Body of pancreas (tissue), 4 donors: ENCODE measurements at places on chromosomes 11 and 22.

GRCh38 chr22:48574776-48575617 is 1252.7 kb downstream of the BRD1 start:
- peak; percentile 65 for DNase-seq

- no peak for DNase-seq
These were observed 228.1 kb downstream of the MN1 start for GRCh38 chr22:27573280-27574001.

GRCh38 chr11:90532125-90532524 is 309.3 kb upstream of the CHORDC1 start:
- DNase-seq: no peak

DNA sequence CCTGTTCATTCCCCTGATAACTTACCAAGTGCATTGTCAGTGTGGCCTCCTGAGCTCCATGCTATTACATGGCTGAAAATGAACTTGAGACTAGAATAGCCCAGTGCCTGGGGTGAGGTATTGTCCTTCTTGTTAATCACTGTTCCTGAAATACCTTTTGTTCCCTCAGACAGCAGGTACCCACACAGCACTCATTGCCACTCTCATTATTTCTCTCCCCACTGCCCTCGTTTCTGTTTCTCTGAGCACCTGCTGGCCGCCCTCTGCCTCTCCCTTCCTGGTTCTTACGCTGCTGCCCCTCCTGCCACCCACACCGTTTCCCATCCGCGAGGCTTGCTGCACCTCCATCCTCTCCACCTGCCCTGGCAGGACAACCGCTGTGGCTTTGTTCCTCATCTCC is 36.9 kb upstream of the RAB1B start:
- DNase-seq: no peak

DNA sequence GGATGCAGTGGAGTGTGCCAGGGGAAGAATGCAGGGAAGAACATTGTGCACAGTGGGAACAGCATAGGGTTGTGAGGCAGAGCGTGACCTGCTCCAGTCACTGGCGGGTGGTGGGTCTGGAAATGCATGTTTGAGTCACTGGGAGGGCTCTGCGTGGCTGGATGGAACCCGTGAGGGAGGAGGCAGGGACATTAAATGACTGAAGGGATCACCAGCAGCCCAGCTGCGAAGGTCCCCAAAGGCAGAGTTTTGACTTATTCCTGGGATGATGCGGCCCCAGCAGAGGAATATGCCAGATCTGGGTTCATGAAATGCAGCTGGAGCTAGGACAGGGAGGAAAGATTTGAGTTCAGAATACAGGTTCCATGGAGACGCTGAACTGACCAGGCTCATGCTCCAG is 104.0 kb upstream of the FGF3 start:
- DNase-seq: no peak

- peak; percentile 98 for DNase-seq
These were observed at the start of gene SMTN for GRCh38 chr22:31080848-31081649. SMTN (plus strand) TSS chr22:31081318; CDS start chr22:31083259, 1,941 bp downstream.

DNA sequence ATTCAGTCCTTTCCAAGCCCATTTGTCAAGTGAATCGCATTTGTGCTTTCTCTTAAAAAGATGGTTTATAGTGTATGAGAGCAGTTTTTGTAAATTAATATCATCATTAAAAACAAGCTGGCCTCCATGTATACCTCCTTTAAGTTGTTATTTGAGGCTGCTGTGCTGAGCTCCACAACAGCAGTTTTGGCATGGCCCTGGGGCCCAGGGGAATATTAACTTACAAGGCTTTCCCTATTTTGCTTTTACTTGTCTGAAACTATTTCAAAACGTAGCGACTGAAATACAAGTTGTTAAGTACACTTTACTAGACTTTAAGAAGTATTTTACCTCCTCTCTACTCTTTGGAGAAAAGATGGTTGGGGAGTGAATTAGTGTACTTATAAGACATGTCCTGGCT is 4.9 kb upstream of the BARX2 start:
- DNase-seq: no peak

- DNase-seq: no peak
These were observed 475.1 kb upstream of the LARGE1 start for GRCh38 chr22:34395370-34395769.

- DNase-seq: no peak
These were observed 4.1 kb downstream of the PITPNM1 start for GRCh38 chr11:67500831-67501715.

GRCh38 chr11:36564376-36565030 is 3.3 kb upstream of the RAG1 start:
- DNase-seq: peak; percentile 66

DNA sequence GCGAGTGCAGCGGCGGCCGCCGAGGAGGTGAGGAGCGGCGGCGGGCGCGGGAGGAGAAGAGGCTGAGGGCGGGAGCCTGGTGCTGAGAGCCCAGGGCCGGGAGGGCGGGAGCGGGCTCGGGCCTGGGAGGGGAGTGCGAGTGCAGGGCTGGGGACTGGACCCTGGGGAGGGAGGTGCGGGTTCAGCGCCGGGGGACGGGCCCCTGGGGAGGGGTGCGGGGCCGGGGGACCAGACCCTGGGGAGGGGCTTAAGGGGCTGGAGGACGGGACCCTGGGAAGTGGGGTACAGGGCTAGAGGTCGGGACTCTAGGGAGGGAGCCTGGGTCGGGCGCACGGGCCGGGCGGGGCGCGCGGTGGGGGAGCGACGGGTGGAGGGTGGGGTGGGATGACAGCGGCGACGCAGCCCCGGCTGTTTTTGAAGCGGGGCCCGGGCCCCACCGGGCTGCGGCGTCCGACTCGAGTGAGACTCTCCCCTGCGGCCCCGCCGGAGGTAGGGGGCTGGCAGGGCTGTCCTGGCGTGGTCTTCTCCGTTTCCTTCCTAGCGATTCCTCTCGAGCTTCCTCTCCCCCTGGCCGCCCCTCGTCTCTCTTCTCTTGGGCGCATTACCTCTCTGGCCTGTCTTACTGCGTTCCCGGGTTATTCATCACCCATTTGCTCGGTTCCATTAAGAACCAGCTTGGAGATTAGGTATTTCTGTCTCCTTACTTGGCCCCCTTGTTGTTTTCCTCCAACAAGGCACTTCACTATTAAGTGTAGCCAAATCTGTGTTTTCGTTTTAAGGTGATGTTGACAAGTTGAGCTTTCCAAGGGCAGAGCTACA is 754 bp downstream of the NUP50 start:
- DNase-seq: peak; percentile 41

DNA sequence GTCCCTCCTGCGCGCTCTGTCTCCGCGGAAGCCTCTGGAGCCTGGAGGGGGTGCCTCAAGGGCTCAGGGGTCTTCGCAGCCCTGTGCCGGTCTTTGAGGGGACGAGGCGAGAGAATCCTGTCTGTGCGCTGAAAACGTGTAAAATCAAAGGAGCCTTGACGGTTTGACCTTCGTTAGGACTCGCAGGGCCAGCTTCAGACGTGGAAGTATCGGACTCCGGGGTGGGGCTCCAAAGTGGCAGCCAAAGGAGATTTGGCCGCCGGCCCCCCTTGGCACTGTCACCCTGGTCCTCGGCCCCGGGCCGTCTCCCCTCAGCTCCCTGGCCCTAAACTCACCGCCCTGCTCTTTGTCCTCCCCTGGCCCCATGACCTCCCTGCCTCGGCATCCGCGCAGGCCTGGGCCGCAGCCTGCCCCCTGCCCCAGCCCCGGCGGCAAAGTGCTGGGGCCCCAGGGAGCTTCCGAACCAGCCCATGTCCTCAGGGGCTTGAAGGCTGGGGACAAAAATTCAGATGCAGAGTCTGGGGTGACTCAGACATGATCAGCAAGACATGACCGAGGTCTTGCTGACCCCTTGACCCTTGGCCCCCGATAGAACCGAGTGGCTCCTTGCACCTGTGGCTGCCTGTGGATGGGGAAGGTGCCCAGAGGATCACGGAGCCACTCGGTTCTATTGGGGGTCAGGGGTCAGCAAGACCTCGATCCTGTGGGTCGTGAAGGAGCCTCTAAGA is 6.9 kb upstream of the PHRF1 start:
- DNase-seq: no peak

DNA sequence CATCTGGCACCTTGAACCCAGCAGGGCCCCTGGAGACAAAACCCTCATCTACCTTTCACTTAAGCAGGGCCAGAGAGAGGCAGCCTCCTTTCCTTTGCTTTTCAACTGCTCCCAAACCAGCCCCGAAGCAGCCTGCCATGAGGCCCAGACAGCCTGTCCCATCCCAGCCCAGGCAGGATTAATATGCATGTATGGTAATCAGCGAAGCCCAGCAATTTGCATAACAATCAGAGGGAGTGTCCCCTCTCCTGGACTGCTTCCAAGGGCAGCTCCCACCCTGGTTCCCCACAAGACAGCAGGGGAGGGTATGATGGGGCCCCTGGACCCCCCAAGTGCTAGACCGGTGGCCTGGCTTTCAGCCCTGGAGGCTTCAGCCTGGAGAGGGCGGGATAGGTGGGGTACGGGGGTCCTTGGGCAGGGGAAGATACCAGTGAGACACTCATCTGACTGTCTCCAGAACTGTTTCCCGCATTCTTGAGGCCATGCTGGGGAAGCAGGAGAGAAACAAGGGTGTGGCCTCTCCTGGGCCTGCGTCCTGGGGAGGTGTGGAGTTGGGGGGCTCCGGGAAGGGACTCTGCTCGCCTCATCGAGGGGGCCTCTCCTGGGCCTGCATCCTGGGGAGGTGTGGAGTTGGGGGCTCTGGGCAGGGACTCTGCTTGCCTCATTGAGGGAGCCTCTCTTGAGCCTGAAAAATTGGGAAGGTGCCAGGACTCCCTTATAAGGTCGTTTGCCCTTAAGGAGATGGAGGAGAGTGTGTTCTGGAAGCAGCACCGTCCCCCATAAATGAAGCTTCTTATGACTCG is 93.2 kb upstream of the PRR5 start:
- no peak for DNase-seq

DNA sequence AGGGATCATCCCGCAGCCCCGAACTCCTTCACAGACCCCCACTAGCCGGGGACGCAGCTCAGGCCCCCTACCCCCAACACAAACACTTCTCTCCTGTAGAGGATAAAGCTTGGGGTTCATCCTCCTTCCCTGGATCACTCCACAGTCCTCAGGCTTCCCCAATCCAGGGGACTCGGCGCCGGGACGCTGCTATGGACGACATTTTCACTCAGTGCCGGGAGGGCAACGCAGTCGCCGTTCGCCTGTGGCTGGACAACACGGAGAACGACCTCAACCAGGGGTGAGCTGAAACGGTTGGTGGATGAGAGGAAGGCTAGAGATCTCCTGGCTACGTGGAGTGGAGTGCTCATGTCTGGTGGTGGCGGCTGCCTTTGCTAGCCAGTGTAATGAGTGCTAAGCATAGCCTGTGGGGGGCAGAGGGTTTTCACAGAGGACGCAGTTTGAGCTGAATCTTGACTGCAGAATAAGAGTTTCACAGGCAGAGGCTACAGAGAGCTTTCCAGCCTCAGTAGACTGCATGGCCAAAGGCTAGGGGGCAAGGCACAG is 580 bp downstream of the ILK start:
- peak; percentile 50 for DNase-seq

- DNase-seq: no peak
These were observed 6.4 kb upstream of the TENM4 start for GRCh38 chr11:79447038-79447786.

DNA sequence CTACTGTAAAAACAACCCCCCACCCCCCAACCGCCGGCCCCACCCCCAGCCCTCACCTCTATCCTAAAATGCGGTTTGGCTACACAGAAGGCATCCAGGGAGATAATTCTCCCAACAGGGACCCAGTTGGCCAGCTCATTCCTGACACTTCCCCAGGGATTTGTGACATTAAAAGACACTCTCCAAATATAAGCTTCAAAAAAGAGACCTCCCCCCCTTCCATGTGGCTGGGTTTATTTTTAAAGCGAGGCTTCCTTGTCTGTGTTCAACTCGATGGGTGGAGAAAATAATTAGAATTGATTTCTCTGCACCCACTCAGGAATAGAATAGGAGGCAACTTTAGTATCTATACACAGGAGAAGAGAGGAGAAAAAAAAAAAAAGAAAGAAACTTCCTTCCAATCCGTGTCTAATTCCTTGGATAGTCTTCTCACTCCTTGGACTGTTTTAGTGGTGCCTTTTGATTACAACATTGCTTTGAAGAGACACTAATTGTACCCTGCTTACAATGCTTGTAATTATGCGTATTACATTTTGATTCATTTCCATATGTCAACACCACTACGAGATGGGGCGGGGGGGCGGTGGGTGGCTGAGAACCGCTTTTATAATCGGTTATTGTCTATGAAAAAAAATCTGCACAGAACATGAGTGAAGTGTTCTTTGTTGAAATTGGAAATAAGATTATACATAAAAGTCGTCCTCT is 500.4 kb downstream of the MIAT start:
- DNase-seq: no peak

DNA sequence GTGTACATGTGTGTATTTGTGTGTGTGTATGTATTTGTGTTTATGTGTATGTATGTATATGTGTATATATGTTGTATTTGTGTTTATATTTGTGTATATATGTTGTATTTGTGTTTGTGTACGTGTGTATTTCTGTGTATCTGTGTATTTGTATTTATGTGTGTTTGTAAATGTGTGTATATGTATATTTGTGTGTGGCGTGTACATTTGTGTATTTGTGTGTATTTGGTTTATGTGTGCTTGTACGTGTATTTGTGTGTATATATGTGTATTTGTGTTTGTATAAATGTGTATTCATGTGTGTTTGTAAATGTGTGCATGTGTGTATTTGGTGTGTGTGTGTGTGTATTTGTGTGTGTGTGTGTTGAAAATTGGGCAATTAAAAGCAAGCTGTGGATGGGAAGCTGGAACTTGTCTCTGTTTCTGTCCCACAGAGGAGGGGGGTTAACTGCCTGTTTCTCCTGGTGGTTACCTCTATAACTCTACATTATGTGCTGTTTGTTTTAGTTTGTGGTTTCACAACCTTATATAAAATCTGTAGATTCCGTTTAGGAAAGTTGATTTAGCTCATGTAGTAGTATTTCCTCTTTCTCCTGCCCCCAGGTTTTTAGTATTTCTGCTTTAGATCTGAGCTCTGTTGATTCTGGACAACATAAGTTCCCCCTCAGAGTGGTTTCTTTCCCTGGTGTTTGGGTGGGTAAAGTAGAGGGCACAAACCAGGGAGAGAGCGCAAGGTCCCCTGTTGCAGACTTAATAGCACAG is 28.9 kb downstream of the AP2A2 start:
- DNase-seq: no peak

- no peak for DNase-seq
These were observed 113.8 kb downstream of the CADM1 start for GRCh38 chr11:115390441-115390840.

DNA sequence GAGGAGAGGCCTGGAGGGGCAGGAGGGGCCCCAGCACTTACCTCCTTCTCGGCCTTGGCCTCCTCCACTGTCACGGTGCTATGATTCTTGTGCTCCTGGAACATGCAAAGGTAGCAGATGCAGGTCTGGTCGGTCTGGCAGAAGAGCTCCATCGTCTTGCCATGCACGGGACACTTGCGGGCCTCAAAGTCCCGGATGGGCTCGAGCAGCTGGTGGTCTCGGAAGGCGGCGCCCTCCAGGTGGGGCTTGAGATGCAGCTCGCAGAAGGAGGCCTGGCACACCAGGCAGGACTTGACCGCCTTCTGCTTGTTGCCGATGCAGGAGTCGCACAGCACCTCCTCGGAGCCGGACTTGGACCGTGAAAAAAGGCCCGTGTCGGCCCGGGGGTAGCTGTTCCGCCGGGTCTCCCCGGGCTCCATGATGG is 714 bp downstream of the TRIM29 start:
- peak; percentile 6 for DNase-seq
